Right cardiac atrium (tissue), 5 donors: ENCODE measurements at places on chromosomes 2 and 18. TPM values are rescaled to one million over a fixed set of nuclear protein-coding genes. Genes with fewer than 3 reads are reported as not detected.

The GAL3ST2 gene
- 0.09 TPM for polyA plus RNA-seq

The ERICH2 gene
- 4.1 TPM for polyA plus RNA-seq

DNA sequence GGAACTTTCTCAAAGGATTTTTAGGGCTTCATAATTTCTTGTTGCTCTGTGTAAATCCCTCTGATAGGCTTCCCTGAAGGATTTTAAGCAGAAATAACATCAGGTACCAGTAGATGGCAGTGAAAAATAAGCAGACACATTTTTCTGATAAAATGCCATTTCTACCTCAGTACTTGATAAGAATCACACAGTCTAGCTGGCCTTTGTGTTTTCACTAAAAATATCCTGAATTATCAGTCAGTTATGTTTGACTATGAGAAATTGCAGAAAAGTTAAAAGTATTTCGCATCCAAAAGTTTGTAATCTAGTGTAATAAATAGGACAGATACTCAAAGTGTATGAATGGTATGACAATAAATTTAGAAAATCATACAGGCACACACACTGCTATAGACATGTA, 68.7 kb downstream of the DNAJC10 start:
- no peak for DNase-seq

DNA sequence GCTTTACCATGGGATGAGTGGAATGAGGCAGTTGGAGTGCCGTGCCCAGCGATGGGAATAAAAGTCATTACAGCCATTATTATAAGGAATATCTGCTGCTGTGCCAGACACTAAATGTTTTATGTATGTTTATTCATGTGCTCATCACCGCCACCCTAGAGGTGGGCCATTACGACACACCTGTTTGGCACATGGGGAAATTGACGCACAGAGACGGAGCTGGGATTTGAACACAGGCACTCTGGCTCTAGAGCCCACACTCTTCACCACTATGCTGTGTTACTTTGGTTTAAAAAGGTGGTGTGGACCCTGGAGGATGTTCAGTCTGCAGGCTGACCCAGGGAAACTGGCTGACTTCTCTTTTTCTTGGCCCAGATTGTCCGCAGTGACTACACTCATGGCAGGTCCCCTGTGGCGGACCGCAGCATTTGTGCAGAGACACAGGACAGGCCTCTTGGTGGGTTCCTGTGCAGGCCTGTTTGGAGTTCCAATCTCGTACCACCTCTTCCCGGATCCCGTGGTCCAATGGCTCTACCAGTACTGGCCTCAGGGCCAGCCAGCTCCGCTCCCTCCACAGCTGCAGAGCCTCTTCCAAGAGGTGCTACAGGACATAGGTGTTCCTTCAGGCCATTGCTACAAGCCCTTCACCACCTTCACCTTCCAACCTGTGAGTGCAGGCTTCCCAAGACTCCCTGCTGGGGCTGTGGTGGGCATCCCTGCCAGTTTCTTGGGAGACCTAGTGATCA, 1.6 kb downstream of the TMEM177 start:
- no peak for DNase-seq

GRCh38 chr2:124867247-124867646, 842.2 kb downstream of the CNTNAP5 start:
- DNase-seq, result no peak

DNA sequence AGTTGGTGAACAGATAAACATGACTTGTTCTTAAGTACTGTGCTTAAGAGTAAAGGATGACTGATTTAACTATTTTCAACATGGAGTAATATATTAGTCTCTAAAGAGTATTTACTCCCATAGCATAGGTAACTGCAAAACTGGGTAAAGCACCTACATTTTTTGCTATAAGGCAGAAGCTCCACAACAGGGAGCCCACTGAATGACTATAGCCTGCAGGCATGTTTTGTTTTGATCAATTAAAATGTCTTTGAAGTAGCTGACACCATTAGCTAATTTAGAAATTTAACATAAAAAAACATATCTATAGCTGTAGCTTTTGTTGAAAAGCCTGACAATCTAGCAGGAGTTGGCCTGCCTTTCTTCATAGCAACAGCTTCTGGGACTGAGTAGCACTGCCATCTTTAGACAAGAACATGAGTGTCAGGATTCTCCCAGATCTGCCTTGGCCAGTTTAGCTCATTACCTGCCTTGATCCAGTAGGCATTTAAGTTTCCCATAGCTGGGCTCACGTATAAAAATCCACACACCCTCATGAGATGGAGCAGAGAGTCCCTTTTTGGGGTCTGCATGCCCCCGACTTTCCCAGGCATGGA, 1935.1 kb upstream of the PIK3C3 start:
- DNase-seq, result no peak

DNA sequence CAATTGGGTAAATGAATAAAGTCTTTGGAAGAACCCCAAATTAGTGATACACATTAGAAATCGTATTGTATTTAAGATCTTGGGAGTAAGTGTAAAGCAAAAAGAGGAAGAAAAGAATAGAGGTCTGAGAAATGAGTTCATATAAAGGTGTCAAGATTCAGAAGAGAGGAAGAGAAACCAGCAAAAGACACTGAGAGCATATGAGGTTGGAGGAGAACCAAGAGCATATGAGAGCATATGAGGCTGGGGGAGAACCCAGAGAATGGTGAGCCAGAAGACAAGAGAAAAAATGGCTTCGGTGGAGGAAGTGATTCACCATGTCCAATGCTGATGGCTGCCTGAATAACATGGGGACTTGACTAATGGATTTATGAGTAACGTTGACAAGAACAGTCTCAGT, 620.1 kb upstream of the GCFC2 start:
- DNase-seq, result no peak

DNA sequence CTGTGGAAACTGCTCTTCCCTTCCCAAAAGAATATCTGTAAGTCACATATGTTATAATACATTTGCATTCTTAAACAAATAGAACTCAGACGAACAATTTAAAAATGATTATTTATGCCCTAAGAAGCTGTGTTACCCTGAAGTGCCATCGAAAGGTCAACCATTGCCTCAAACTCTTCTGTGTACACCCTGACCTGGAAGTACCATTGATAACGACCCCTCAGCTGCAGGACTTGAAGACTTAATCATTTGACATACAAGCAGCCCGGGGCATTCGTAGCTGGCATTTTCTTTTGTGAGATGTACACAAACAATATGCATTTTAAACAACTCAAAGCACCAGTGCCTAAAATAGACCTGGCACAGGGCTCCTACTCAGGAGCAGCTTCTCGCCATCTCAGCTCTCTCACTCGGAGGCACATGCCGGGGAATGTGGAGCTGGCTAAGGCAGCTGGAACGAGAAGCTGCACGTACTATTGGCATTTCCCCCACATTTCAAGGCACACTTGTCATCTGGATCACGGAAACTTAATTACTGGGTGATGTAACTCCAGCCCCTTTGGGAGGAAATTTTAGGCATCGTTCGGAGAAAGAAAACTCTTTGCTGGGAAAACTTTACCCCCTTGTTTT, 170.0 kb upstream of the GALNT5 start:
- peak; percentile 63 for DNase-seq

- no peak for DNase-seq
These were observed 170.1 kb upstream of the KYNU start for GRCh38 chr2:142707318-142707717.
